ENCODE measurements at places on chromosomes 7 and 10. TPM values are rescaled to one million over a fixed set of nuclear protein-coding genes. Genes with fewer than 3 reads are reported as not detected.
A peak's percentile ranks its signal among the peaks of the same experiment; 100 is the strongest.

GRCh38 chr10:116154651-116155050 lies 118.4 kb downstream of the GFRA1 start:
- DNase-seq, result no peak

PTPN20 gene
- total RNA-seq, result 7.7 TPM

- DNase-seq, result no peak
Observed at GRCh38 chr10:125781374-125781773, 5.8 kb upstream of the MMP21 start.

DNA sequence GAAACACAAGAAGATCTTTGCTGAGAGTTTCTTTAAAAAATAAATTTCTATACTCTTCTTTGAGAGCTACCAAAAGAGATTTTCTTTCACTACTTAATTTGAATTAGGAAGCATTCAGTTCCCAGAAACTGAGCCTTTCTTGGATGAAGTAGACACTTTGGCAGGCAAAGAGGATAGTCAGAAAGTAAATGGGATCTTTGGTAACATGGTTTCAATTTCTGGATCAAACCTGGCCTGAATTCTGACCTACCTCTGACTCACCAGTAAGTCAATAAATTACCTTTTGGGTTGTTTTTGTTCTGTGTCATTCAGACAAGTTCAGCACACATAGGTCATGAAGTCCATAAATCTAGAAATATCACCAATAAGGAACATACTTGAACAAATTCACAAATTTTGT lies 26.8 kb upstream of the CABCOCO1 start:
- no peak for DNase-seq

OIT3 gene
- total RNA-seq, result not detected

GRCh38 chr7:111803015-111803758 lies 240.9 kb upstream of the IMMP2L start:
- DNase-seq, result no peak

DNA sequence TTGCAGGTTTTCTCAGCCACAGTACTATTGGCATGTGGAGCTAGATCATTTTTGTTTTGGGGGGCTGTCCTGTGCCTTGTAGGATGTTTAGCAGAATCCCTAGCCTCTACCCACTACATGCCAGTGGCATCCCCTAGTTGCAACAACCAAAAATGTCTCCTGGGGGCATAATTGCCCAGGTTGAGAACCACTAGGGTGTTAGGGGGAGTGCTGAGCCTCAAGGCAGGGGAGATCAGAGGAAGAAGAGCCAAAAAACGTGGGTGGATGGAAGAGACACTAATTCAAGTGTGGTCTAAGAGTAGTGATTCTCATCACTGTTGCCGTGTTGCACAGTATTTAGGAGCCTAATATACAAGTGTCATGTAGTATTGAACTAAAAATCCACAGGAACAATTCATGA lies 31.7 kb upstream of the CCNY start:
- DNase-seq, result no peak

- no peak for DNase-seq
Observed at GRCh38 chr10:49512121-49512809, 26.7 kb downstream of the ERCC6 start.

DNA sequence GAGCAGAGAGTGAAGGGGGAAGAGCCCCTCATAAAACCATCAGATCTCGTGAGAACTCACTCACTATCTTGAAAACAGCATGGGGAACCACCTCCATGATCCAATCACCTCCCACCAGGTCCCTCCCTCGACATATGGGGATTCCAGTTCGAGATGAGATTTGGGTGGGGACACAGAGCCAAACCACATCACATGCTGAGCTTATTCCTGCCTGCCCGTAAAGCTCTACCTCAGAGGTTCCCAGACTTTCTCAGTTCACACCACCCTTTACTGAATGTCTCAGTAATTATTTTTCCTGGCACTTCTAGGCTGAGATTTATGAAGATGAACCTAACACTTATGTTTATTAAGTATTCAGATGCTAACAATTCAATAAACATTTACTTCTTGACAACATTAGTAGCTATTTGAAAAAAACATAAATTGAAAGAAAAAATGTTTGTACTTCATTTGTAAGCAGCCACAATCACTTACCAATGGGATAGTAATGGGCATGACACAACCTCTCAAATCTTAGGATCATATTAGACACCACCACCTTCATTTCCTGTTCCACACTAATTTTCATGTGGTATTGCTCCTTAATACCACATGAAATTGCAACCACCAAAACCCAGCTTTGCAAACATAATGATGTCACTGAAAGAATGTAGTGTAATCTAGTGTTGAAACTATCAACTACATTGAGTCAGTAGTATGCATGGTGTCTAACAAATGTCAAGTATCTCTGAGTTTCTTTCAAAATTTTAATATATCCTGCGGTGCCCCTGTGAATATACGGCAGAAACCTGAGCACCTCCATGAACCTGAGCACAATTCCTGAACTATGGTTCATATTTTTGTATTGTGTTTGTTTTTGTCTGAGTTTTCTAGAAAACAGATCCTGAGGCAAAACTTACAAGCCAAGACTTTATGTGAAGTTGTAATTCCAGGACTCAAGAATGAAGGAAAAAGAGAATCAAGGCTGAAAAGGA lies 4.5 kb upstream of the DGKI start:
- no peak for DNase-seq

NKX1-2 gene
- 0.47 TPM for total RNA-seq

DNA sequence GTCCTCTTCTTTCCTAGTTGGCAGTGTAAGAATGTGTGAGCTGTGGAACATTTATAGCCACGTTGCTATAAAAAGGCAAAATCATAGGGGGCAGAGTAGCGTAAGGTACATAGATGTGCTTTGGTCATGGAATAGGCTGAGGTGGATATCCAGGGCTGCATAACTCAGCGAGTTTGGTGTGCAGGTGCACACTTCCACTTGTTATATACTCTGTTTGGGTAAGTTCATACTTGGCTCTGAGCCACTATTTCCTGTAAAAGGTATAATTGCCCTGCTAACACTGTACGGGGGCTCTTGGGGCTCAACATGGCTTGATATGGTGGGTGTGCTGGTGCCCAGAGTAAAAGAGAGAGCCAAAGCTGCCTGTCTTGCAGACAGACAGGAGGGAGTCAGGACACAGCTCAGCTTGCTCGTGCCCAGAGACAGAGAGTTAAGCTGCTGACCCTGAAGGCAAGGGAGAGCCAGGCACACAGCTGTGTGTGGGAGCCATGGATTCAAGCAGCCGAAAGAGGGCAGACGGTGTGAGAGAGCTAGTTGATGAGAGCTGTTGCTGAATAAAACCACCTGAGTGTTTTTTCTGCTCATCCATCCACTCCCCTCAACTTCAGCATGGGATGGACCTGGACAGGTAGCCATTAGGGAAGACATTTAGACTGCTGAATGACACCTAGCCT lies 126.7 kb downstream of the DKK1 start:
- DNase-seq, result no peak

GRCh38 chr7:151271699-151272355 lies 23.3 kb upstream of the SMARCD3 start:
- DNase-seq, result no peak

GRCh38 chr7:134589491-134589941 lies 40.6 kb downstream of the AKR1B15 start:
- no peak for DNase-seq

DNA sequence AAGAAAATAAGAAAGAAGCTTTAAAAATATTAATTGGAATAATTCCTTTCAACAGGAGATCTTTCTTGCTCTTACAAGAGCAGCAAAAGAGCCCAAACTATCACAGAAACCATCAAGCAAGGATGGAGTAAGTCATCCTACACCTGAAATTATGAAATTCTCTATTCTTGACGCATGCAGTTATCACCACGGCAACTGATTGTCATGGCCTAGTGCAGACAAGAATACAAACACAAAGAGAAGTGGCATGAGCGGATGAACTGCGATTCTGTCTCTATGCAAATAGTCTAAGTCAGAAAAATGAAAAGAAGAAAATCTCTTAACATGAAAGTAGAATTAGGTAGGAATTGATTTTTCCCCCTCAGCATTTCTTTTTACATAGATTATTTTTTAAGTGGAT lies 54.8 kb upstream of the SLC35B4 start:
- no peak for DNase-seq

DNA sequence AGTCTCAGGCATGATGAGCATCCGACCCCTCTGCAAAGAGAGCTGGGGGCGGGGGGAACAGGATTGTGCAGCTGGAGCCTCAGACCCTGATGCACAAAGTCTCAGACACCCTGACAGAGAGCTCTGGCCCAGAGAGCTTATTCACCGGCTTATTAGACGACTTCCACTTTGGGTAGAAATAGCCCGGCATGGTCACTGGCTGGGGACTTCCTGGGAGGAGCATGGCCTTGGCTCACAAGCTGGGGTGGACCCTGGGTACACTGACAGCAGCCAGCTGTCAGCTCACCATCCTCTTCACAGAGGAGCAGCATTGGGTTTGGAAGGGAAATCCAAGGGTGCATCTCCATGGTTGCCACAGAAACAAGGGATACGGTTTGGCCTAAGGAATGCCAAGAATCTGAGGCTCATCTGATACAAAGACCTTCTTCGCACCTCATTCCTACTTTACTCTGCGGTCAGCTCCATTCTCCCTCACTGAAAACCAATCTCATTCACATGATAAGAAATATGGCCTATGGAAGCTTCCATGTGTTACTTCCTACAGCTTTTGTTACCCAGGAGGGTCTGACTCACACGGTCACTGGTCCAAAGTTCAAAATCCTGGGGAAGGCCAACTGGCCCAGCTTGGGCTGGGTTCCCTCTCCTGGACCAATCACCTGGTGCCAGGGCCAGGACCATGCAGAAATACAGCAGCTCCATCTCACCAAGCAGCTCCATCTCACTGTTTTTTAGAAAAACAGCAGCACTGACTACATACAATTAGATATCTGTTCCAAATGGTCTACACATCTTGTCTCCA lies 25.1 kb downstream of the ZNF467 start:
- DNase-seq, result no peak

- peak; percentile 65 for DNase-seq
Observed at GRCh38 chr10:5949009-5949759, 28.2 kb downstream of the IL15RA start.
